ENCODE measurements at places on chromosomes 7 and 10.

DNA sequence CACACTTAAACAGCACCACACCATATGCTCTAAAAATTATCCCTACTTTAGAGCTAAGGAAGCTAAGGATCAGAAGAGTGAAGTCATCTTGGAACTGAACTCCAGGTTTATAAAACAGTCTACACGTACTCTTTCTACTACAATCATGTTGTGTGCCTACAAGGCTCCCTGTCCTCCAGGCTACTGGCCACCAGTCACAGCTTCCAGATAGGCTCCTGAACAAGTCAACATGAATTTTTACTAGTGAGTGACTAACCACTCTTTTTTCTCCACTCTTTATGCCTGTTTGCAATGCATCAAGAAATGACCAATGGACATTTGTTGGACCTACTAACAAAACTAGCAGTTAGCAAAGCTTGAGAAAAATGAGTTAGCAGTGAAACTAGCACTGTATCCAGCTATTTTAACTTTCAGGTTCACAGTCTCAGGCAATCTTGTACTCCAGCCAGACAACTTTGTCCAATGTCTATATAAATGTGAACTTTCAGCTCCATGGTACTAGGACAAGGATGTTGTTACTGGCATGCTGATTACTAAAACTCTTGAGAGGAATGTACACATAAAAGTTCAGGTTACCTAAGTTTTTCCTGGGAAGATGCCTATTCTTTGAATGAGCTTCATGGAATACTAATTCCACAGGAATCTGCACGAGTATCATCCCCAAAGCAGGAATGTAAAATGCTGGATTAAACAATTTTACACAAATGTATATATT, 180.0 kb downstream of the BTAF1 start:
- no peak for DNase-seq

DNA sequence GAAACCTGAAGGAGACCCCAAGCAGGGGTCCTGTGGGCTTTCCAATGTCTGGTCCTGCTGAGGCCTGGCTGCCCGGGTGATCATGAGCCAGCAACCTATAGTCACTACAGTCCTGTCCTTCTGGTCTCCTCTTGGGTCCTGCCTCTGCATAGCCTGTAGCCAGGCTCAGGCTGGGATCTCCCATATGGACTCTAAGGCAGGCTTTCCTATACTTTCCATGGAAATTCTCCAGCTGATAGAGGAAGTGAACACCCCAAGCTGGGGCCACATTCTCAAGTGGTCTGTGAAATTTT, 26.4 kb downstream of the ANXA8 start:
- no peak for DNase-seq

- DNase-seq = no peak
Measured at GRCh38 chr7:34136698-34137097, 231.4 kb downstream of the BMPER start.

- DNase-seq = no peak
Measured at GRCh38 chr7:100667331-100668068, 6.0 kb upstream of the GNB2 start.

DNA sequence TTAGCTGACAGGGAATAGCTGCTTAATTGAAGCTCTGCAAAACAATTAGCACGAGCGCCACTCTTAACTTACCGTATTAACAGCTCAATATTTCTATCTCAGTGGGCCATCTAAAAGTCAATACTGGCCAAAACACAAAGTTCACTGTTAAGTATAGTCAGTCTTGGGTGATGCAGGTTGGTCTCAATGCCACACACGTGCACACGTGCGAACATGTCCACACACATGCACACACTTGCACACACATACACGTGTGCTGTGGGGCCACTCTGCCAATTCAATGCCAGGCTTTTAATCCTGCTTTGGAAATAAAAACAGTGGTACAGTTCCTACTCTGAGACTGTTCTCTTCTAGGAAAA, 105.1 kb downstream of the GRB10 start:
- DNase-seq = no peak

GRCh38 chr7:48173756-48174382, 2.6 kb downstream of the ABCA13 start:
- DNase-seq = no peak

GRCh38 chr7:45515346-45515745, 58.8 kb upstream of the ADCY1 start:
- no peak for DNase-seq

GRCh38 chr7:37009125-37009675, 284.9 kb upstream of the AOAH start:
- DNase-seq = no peak

DNA sequence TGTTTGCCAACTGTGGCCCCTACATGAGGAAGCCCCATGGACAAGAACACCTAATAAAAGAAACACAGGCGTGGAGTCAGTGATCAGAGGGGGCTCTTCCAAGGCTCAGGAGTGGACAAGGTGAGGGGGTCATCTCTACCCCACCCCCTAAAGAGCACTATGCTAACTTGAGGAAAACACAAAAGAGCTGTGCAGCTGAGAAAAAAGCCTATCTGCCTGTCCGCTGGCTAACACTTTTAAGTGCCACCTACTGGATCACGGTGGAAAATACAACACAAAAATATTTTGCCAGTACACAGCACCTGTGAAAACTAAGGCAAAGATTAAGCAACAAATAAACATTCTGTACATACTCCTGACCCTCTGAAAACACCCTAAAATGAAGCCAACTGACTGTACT, 53.1 kb upstream of the COBL start:
- no peak for DNase-seq

GRCh38 chr10:98567391-98568133, 120.8 kb upstream of the HPS1 start:
- no peak for DNase-seq

GRCh38 chr10:44899450-44900080, 11.6 kb upstream of the TMEM72 start:
- no peak for DNase-seq

GRCh38 chr7:130079846-130080394, 9.6 kb downstream of the KLHDC10 start:
- no peak for DNase-seq

DNA sequence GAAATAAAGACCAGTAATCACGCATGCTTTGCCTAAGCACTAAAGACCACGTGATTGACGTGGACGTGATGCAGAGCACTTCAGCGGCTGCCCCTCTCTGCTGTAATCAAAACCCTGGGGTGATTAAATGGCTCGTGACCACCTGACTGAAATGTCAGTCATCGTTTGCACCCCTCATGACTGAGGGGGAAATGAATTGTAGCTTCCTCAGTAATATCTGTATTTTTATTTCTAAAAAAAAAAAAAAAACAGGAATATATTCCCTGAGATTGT, 148.1 kb upstream of the RSU1 start:
- no peak for DNase-seq

DNA sequence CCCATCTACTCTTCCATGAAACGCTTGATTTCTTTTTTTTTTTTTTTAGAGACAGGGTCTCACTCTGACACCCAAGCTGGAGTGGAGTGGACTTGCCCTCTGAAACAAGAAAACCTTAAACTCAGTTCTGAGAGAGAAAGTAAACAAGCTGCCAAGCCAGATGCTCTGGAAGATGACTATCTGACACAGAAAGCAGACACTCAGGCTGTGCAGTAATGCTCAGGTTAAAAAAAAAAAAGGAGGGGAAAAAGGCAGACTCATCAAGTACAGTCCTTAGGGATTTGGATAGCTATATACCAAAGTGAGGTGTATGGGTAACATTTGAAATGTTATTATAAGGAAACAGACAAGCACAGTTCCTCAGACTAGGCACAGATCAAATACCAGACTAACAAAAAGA, 80.5 kb downstream of the IDE start:
- no peak for DNase-seq

- no peak for DNase-seq
Measured at GRCh38 chr10:80492848-80493521, 38.9 kb downstream of the TSPAN14 start.

DNA sequence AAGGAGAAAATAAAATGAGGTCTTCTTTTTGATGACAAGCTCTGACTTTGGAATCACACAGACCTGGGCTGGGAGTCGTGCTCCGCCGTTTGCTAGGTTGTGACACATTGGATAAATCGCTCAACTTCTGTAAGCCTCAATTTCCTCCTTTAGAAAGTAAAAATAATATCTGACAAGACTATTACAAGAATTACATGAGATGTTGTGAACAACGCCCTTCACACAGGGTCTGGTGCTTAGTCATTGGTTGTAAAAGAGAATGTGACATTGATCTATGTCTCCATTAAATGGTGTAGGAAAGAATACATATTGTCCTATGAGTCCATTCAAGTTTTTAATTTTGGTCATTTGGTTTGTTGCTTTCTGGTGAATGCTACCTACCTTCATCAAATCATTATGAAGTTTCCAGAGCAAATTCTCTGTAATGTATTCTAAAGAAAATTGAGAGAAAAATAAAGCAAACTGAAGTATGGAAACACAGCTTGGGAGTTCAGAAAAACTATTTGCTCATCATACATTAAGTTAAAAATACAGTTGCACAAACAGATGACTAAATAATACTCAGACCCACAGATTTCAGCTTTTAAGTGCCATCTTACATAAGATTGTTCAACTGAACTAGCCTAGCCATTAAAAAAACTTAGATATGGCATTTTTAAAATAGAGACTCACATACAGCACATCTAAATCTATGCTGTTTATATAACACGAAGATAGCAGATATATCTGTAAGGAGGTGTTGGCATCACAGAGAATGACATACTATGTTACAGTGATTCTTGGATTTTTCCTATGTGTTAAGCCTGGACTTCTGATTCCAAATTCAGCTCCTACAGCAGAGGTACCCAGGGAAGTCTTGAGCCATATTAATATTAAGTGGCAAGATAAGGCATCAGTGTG, 12.3 kb upstream of the ADRB1 start:
- DNase-seq = no peak

DNA sequence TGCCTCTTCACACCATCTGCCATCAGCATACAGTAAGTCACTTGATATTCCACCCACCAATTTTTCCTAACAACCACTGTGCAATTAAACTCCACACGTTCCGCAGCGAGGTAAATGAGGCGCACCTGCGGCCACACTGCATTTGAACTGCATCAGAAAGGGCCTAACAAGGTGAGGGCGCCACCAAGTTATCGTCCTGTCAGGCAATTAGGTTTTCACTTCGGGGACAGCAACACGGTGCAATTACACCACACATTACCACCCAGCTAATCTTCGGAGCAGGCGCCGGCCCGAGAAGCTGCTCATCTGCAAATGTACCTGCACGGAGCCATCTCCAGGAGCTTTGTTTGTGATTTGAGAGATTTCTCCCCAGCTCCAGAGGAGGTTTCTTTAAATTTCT, 84.4 kb downstream of the EBF3 start:
- DNase-seq = no peak

DNA sequence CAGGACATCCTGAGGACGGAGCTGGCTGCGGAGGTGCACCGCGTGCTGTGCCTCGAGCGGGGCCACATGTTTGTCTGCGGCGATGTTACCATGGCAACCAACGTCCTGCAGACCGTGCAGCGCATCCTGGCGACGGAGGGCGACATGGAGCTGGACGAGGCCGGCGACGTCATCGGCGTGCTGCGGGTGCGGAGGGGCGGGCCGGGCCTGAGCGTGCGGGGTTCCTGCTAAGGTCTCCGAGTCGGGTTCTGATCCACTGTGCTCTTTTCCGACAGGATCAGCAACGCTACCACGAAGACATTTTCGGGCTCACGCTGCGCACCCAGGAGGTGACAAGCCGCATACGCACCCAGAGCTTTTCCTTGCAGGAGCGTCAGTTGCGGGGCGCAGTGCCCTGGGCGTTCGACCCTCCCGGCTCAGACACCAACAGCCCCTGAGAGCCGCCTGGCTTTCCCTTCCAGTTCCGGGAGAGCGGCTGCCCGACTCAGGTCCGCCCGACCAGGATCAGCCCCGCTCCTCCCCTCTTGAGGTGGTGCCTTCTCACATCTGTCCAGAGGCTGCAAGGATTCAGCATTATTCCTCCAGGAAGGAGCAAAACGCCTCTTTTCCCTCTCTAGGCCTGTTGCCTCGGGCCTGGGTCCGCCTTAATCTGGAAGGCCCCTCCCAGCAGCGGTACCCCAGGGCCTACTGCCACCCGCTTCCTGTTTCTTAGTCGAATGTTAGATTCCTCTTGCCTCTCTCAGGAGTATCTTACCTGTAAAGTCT, 10.4 kb downstream of the ATG9B start:
- peak; percentile 78 for DNase-seq

- no peak for DNase-seq
Measured at GRCh38 chr10:48439581-48440041, 133.1 kb downstream of the MAPK8 start.

GRCh38 chr10:99232360-99232999, 3.2 kb downstream of the HPSE2 start:
- DNase-seq = no peak

DNA sequence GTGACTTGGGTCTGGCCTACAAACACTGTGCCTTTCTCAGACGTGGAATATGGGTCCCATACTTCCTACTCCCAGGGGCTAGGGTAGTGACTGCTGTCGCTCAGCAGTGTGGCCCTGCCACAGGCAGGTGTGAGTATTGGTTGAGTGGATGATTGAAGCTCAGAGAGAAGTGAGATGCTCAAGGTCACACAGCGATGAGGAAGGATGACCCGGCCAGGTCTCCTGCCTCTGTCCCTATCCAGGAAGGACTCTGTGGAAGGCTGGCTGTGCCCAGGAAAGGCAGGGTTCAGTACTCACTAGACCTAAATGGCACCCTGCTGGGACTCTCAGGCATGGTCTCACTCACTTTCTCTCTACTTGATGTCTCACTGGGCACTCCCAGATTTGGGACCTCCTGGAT, 2.8 kb downstream of the PRF1 start:
- DNase-seq = no peak

DNA sequence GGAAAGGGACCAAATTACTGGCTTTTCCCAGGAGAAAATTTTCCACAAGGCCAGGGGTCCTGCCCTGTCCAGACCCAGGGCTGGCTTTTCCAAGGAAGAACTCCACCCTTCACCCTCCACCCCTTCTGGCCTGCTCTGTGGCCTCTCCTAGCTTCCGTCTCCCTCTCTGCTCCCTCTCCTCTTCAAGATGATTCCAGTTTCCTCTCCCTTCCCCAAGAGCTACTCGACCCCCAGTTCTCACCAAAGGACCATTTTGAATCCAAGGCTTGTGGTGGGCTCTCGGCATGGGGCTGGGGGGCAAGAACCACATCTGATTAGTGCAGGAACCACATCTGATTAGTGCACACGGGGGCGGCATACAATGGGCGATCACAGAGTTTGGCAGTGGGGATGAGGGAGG, 7.7 kb downstream of the CHAT start:
- no peak for DNase-seq

DNA sequence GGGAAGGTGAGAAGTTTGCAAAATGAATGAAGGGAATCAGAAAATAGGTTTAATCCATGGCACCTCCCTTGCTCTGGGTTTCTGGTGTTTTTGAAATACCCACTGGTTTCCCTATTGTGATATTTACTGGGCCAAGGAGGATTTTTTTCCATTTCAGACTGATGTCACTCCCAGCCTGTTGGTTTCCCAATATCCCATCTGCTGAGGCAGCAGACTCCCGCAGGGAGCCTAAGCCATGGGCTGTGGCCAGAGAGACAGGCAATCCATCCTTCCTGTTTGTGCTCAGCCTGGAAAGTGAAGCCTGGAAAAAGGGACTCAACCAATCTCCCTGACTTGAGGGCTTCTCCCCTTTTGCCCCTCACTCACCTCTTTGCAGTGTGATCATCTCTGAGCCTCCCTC, 22.8 kb downstream of the FAM107B start:
- DNase-seq = no peak
